ENCODE measurements at places on chromosomes 11 and 22. TPM values are rescaled to one million over a fixed set of nuclear protein-coding genes. Genes with fewer than 3 reads are reported as not detected.

The FXYD2 gene
- 3.4 TPM for total RNA-seq

The FAM180B gene
- not detected for total RNA-seq

The INS gene
- total RNA-seq: not detected

The DCDC1 gene
- total RNA-seq: not detected

The CREB3L1 gene
- total RNA-seq: 0.15 TPM

The BCO2 gene
- 0.49 TPM for total RNA-seq

The KRTAP5-8 gene
- total RNA-seq: not detected

The CCDC15 gene
- 3.1 TPM for total RNA-seq

The CCDC88B gene
- 133 TPM for total RNA-seq

The ANO1 gene
- total RNA-seq: not detected

Data from activated T-helper 1 cell treated with anti-CD3 and anti-CD28 coated beads, Interleukin-12 subunit alpha, Interleukin-12 subunit beta, Interleukin-2, Interleukin-4 antibody, amounts not matched to agents 30 ng/mL and 10 ng/mL and 1 ng/mL, durations not matched to agents 14 hours and 24 hours and 36 hours (primary cell).